Caki2 (cell line): ENCODE measurements at places on chromosomes 6 and 20. TPM values are rescaled to one million over a fixed set of nuclear protein-coding genes. Genes with fewer than 3 reads are reported as not detected.

AKAP12 gene
- total RNA-seq = 31.4 and 34.4 TPM in 2 replicates

COL21A1 gene
- not detected in 2 replicates for total RNA-seq

ANKEF1 gene
- 3.7 and 7.1 TPM in 2 replicates for total RNA-seq

FAM229B gene
- total RNA-seq = 13.1 and 14.7 TPM in 2 replicates

NKAPL gene
- total RNA-seq = not detected in 2 replicates

POM121L2 gene
- not detected in 2 replicates for total RNA-seq

C20orf141 gene
- not detected in 2 replicates for total RNA-seq

PRR3 gene
- total RNA-seq = 12.7 TPM in 1 of 2 replicates, not detected in the other

MTFR2 gene
- total RNA-seq = 10.6 and 14.2 TPM in 2 replicates

ZBTB9 gene
- total RNA-seq = 14.3 and 39.3 TPM in 2 replicates

KCNQ2 gene
- 10.0 TPM in 1 of 2 replicates, not detected in the other for total RNA-seq

EBF4 gene
- total RNA-seq = 9.6 and 12.7 TPM in 2 replicates

NFYA gene
- total RNA-seq = 25.7 and 29.6 TPM in 2 replicates

SYNDIG1 gene
- total RNA-seq = 0.09 and 0.44 TPM in 2 replicates

SIGLEC1 gene
- total RNA-seq = not detected in 2 replicates

HDGFL1 gene
- total RNA-seq = not detected in 2 replicates

DNA sequence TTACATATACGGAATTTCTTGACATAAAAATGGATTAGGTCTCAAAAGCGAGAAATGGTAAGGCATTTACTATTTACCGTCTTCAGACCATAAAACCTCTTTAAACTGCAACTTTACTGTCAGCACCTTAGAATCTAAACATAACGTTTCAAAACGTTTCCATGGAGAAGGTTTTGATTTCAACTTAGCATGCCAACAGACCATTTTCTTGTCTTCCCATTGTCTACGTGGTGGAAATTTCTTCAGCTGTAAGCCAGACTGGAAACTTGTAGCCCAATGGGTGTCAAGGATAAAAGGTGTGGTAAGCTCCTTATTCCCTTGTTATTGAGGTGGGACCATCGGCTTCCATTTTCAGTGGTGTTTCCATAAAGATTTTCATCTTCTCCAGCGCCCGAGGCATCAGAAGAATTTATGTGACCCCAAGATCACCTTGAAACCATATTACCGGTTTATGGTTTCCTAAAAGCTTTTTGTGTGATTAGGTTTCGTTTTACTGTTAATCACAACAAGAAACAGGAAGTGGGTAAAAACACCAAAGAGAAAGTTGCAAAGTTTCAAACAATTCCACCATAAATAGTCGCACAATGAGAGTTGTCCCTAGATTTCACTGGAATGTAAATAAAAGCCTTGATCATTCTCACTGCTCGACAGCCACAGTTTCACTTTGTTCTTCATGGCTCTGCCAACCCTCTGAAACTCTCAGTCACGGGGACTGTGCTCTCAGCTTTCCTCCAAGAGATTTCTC, 63.0 kb upstream of the CD2AP start:
- DNase-seq = no peak

DNA sequence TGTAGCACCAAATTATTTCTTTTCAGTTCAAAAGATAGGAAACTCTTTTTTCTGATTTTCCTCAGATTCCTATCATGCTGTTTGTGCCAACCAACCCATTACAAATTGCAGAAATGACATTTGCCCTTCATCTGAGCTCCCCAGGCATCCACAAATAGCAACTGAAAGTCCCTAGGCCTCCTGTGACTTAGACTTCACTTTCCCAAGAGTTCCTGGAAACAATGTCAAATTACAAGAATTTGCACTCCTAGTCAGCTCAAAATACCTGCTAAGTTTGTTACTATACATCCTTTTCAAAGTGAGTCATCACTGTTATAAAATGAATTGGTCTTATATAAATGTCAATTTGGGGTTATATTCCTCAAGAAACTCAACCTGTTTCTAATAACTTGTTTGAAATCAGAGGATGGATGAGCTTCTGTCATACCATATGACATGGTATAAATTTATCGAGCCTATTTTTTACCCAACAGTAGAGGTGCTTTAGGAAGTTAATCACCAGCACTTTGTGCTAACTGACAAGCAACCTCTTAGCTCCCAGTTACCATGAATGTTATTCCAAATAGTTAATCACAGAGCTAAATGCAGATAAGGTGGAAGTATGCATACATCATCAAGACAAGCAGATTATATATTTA, 256.5 kb downstream of the HACE1 start:
- DNase-seq = no peak

GRCh38 chr6:42075159-42075838, 25.0 kb downstream of the TAF8 start:
- peak; percentile 76 for DNase-seq

GRCh38 chr6:13101985-13102384, 226.4 kb downstream of the TBC1D7 start:
- no peak for DNase-seq

DNA sequence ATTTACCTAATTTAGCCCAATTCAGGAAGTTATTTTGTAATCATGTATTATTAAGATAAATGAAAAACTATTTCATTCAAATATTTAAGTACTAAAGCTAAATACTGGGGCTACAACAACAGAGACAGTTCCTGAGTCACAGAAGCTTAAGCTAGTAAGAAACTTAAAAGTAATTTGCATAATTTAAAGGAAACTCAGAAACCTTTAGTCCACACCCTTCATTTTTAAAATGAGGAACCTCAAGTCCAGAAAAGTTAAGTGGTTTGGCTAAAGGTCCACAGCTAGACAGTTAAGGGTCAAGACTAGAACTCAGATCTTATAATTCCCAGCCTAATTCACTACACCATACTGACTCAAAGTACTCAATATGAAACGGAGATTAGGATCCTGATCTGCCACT, 7.2 kb downstream of the LMBRD1 start:
- no peak for DNase-seq

DNA sequence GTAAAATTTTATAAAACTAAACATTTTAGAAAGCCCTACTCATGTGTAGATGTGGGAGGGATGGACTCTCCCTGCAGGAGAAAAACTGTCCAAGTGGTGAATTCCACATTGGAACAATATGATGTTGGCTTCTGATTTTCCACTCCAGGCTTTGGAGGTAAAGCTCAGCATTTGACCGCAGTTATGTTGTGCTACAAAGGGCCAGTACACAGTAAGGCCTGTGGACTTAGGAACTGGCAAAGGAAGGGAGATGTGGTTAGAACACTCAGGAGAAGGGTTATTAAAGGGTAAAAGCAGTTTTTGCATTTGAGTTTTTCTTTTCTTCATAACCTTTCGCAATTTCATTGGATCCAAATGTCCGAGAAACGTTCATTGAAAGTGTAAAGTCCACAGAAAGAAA, 150.3 kb upstream of the SASH1 start:
- peak; percentile 62 for DNase-seq

DNA sequence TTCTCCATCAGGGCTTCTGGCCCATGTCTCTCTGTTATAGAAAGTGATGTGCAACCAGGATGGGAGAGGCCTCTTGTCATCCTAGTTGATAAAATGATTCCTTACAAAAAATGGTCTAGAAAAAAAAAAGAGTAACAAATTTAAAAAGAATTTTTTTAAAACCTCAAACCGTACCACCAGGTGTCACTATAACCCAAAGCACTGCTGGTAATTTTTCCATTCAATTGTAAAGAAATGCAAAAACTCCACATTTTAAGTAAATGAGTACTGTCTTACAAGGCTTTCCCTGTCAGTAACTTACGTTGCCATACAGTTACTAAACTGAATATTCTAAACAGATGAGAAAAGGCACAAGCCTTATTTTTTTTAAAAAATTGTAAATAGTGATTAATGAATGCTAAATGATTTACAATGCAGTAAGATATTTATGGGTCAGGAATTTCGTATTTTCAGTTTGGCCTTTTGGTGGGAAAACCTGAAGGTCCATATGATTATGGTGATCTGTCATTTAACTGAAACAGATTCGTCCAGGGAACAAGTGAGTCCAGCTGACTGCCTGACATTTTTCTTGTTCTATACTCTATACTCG, 95.4 kb downstream of the OGFRL1 start:
- DNase-seq = peak; percentile 65

DNA sequence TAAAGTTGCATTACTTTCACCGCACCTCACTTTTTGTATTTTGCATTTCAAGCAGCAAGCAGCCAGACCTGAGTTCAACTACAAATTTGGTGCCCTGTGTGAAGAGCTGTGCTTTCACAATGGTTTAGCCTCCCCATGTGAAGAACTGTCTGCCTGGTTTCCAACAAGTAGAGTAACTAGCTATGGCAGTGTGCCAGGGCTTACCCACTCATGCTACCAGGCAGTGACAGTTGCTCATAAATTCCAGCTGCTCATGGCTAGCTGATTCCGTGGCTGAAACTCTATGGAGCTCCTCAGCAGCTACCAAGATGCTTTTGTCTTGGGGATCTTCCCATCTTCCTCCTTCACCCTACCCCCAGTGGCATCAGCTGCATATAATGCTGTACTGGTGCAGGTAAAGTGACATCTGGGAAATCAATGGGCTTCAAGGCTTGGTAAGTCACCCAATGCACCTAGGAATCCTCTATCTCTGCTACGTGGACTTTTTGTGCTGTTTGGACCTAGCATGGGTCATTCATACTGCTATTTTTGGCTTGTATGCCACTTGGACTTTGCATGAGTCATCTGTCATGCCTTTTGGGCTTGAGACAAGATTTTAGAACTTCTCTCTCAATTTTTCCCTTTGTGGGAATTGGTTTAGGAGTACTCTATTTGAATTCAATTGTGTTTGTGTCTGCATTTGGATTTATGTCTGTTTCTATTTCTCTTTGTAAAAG, 176.5 kb upstream of the GJE1 start:
- DNase-seq = no peak

DNA sequence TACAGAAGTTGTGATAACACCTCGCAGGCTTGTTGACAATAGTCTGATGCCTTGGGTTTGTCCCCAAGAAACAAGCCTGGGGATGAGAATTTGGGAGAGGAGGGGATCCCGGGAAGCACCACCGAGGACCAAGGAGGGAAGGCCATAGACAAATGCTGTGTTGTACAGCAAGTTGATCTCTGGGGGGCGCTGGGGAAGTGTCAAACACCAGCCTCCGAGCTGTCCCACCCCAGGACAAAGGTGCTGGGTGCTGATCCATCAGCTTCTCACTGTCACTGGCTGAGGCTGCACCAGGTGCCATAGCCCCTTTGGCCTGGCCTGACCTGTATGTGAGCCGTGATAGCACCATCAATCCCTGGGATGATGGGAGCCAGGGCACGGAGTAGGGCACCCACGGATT, 64.0 kb downstream of the SYNDIG1 start:
- no peak for DNase-seq

GRCh38 chr6:57117796-57118195, 27.8 kb downstream of the ZNF451 start:
- DNase-seq = no peak

DNA sequence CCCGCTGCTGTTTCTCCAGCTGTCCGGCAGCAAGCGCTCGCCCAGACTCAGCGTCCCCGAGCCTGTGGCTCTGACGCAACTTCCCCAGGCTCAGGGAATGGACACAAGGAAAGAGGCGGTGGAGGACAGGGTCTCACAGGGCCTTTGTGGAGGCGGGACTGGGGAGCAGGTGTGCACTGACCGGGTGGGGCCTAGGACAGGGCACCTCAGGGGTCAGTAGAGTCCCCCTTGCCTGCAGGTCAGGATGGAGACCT, 20.0 kb downstream of the LAMA5 start:
- no peak for DNase-seq

DNA sequence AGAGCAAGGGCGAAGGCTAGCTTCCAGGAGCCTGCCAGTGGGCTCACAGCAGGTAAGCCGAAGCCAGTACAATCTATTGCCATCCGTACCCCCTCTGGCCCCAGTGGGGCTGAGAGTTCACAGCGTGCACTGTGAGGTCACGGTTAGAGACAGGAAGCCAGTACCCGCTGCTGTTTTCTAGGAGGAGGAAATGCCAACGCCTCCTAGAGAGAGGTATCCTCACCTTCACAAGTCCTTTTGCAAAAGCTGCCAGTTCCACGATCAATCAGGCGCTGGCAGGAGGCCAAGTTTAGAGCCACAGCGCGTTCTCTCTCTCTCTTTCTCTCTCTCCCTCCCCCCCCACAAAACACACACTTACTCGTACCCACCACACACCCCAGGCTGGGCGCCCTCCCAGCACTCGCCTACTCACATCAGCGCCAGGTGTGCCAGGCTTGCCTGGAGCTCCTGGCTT, 22.5 kb downstream of the COL9A1 start:
- no peak for DNase-seq

GRCh38 chr20:24501764-24502556, 32.5 kb downstream of the SYNDIG1 start:
- no peak for DNase-seq

DNA sequence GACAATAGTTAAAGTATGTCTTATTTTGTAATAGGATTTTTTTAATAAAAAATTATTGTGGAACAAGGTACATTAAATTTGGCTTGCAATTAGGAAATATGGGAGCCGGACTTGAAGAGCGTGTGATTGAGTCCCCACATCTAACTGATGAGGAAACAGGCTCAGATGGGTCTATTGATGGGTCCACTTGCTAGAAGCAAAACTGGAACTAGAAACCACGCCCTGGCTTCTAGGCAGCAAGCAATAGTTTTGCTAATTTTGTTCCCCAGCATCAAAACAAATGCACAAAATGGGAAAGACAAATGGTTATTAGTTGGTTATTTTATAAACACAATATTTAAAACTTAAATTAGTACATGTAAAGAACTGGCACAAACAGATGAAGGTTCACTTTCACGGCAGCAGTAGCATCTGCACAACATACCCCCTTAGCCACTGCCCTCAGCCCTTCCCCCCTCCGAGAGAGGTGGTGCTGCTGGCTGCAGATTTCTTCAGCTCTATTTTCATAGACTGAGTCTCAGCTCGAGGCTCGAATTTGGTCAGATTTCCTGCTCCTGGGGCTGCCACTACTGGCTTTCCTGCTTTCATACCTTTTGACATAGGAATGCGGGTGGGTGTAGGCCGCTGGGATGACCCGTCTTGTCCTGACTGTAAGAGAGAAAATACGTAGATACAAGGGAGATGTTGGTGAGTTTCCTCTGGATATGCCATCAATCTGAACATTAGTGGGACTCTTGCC, 23.8 kb upstream of the TMEM30A start:
- DNase-seq = no peak

DNA sequence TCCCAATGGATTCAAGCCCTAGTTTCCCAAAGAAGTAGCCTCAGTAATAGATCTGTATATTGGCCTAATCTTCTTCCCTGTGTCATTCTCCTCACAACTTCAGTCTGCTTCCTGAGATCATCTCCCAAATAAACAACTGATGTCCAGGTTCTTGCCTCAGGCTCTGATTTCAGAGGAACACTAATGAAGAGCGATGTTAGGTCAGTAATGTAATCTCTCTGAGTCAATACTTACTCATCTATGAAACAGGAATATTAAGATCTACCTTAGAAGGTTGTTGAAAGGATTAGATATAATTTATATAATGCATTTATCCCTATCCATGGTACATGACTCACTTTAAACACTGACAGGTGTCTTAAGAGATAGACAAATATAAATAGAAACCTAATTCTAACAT, 246.0 kb upstream of the FLRT3 start:
- DNase-seq = peak; percentile 58

- DNase-seq = no peak
Observed at GRCh38 chr6:7169296-7169721, 61.5 kb downstream of the RREB1 start.

GRCh38 chr6:26309731-26310142, 55.3 kb upstream of the BTN3A2 start:
- DNase-seq = peak; percentile 98

- no peak for DNase-seq
Observed at GRCh38 chr6:108733706-108734265, 114.4 kb upstream of the ARMC2 start.
